ENCODE measurements at places on chromosomes 3 and 15.

GRCh38 chr3:74631351-74632140 is 17.1 kb upstream of the CNTN3 start:
- DNase-seq = no peak

DNA sequence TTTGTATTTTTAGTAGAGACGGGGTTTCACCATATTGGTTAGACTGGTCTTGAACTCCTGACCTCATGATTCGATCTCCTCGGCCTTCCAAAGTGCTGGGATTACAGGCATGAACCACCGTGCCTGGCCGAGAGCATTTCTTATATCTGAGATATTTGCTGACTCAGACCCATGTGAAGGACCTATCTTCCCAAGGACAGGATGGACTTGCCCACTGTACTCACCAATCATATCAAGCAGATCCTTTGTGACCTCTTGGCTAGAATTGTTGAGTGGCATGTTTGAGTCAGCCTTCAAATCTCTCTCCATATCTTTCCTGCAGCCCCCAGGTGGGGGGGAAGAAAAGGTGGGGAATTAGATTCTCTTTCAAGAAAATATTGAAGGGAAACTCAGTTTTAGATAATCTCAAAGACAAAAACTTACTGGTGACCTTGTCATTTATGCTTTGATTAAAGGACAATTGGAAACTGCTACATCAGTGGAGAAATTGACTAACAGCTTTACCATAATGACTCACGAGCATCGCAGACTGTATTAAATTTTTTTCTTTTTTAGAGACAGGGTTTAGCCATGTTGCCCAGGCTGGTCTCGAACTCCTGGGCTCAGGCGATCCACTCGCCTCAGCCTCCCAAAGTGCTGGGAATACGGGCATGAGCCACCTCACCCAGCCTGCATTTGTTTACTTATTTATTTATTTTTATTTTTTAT is 3.1 kb downstream of the C3orf62 start:
- DNase-seq = no peak

DNA sequence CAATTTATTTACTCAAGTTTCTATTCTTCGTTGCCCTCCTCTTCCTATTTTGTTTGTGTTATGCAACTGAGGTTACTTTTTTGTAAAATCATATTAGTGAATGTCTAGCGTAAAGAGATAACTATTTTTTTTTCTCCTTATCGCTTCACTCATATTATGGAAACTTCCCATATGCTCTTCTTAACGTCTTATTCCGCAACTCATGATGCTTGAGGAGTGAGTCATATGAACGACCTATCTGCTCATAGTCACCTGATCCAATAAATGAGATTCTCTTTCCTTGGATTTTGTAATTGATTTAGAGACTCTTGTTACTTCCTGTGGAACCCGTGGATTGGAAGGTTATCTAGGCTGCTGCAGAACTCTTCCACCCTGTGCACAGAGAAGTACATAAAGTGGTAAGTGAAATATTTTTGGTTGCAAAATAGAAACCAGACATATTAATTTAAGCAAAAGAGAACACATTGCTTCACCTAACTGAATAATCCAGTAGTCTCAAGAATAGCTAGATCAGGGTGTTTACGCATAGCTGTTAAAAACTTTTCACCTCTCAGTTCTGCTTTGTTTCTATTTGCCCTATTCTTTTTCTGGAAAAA is 719.3 kb upstream of the SGO1 start:
- DNase-seq = no peak

DNA sequence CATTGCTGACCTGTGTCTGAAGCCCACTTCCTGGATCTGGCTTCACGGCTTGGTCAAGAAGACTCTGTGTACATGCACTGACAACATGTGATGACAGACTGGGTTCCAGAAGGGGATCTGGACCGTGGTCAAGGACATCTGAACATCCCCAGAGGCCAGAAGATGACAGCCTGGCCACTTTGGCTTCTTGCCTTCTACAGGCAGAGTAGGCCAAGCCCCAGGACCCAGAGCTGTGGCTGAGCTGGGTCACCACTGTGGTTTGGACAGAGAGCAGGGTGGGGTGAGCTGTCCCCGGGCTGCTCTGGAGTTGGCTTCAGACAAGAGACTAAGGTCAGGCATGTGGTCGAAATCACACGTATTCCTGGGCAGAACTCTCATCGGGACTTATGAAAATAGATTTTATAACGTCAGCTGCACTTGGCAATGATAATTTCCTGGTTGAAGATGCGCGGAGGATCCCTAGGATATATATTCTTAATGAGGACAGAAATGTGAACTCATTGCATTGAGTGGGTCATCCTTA is 114.1 kb upstream of the FRMD4B start:
- DNase-seq = no peak

DNA sequence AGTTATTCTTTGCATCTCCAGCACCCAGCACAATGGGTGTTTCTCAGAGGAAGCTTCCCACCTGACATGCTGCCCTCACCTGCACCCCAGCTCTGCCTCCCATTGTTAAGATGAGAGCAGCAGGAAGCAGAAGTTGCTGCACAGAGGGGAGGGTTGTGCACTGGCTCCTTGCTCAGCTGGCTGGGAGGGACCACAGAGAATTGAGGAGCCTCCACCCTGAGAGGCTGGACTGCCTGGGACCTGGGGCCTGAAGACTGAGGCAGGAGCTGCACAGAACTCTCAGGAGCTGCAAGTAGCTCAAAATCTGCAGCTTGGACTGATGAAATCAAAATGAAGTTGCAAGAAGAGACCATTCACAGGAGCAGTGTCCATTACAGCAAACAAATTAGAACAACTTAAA is 222.3 kb upstream of the LINGO1 start:
- DNase-seq = no peak

- no peak for DNase-seq
Observed at GRCh38 chr3:133367403-133367802, 32.5 kb upstream of the BFSP2 start.

DNA sequence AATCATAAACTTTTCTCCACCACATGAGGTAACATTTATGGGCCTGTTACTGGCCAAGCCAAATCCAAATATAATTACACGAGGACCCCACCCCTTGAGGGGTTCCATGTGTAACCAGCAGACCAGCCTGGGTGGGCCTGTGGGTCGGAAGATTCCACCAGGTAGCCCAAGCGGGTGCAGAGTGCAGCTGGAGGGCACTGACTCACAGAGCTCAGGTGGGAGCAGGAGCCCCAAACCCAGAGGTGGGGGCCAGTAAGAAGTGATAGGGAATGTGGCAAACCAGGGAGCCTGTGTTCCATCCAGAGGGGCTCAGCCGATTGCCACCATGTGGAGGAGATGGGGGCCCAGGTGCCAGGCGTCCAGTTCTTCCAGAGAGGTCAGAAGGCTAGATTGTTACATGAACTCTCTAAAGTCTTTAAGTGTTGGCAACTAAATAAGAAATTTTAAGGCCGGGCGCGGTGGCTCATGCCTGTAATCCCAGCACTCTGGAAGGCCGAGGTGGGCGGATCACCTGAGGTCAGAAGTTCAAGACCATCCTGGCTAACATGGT is 2.6 kb downstream of the GP9 start:
- no peak for DNase-seq

DNA sequence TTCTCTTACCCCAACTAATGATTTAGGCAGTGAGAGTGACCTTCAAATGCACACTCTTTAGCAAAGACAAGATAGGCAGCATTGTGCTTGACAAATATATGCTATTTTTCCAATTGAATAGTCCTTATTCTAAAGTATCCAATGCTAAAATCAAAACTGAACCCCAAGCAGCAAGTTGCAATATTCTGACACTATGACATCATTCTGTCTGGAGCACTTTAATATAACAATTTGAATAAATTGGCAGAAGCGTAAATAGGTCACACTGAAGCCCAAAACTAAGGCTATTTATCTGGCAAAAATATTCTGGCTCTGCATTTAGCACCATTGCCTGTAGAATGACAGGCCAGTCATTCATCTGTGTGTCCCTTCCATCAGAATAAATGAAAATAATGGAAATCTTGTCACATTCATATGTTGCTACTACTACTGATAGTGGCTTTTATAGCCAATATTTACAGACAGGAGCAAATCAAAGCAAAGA is 2.9 kb downstream of the CBLB start:
- DNase-seq = no peak

DNA sequence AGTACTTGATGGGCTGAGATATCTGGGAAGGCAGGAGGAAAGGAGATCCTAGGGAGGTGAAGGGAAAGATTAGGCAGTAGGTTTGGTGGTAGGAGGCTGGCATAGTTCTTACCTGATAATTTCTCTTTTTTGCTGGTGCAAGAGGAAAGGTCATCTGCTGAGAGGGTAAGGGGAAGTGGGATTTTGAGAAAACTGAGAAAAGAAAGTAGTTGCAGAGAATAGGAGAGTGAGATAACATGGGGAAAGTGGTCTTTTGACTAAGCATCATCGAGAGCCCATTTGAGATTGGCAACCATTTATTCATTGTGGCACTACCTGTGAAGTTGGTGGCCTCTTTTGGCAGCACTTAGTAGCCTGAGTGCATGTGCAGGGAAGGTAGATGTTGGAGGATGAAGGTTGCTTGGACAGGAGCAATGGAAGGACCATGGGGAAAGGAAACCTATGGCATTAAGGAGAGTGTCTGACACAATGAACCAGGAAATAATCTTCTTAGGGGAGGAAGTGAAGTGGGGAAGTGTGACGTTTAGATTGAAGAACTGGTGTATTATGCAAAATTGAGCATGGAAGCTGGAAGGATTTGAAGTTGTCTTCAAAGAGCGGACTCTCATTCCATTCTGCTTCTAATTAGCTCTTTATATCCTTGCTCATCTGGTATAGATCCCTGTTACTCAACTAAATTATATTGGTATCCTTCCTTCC is 21.9 kb upstream of the USP13 start:
- DNase-seq = no peak

- DNase-seq = no peak
Observed at GRCh38 chr3:15979495-15979894, 181.7 kb upstream of the ANKRD28 start.

DNA sequence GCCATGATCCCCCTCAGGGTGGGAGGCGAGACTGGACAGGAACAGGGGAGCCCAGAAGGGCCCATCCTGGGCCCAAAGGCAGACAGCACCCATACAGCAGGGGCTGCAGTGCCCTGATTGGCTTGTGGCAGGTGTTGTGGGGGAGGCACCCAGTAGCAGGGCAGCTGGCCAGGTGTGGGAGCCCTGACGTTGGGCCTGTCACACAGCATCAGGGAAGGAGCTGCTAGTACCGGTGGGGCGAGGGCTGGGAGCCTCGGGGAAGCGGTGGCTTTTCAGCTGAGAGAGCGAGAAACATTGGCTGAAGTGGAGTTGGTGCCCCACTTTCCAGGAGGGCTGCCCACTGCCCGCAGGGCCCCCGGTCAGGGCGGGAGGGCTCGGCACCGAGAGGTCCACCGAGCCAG is 19.7 kb upstream of the CYP11A1 start:
- DNase-seq = no peak

DNA sequence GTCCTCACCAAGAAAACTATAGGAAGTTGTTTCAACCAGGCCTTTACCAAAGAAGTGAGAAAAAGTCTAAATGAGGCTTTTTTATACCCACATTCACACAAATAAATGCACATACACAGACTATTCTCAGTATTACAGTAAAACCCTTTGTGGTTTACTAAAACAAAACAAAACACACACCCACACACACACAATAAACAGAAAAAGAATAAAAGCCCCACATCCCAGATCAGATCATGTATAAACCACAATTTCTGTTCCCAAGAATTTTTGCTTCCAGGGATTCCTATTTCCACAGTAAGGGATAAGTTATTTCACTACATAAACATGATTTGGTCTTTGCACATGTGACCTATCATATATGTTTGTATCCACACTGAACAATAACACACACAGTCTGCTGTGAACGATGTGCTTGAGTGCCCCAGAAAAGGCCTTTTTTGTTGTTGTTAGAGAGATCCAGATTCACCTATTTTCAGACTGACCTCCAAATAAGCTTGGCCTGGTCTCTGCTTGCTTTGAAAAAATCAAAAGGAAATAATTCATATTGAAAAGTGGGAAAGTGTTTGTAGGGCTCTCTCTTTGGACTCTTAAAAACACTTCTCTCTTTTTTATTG is 283.4 kb upstream of the ATP11B start:
- DNase-seq = no peak

DNA sequence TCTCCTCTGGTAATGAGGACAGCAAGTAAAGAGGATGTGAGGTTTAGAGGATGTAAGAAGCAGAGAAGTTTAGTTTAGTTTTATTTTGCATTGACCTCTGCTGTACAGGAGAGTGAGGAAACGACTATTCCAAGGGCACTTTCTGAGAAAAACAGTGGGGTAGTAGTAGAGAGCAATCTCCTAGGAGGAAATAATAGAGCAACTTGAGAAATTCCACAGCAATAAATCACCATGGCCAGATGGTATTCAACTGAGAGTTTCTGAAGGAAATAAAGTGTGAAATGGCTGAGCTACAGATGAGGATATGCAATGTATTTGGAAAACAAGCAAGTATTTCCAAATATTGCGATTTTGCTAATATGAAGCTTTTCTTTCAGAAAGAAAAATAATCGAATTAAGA is 118.9 kb downstream of the DPH6 start:
- DNase-seq = no peak

- DNase-seq = no peak
Observed at GRCh38 chr15:33234020-33234461, 39.5 kb upstream of the FMN1 start.

GRCh38 chr3:151538456-151539393 is 77.9 kb upstream of the IGSF10 start:
- no peak for DNase-seq

DNA sequence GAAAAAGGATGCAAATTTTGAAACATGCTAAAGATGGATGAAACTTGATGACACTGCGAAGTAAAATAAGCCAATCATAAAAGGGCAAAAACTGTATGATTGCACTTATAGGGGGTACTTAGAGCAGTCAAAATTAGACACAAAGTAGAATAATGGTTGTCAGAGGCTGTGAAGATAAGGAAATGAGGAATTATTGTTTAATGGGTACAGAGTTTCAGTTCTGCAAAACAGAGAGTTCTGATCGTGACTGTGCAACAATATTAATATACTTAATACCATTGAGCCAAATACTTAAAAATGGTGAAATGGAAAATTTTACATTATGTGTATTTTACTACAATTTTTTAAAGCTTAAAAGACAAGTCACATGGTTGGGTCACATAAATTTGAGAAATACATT is 35.1 kb downstream of the UBE3A start:
- no peak for DNase-seq

DNA sequence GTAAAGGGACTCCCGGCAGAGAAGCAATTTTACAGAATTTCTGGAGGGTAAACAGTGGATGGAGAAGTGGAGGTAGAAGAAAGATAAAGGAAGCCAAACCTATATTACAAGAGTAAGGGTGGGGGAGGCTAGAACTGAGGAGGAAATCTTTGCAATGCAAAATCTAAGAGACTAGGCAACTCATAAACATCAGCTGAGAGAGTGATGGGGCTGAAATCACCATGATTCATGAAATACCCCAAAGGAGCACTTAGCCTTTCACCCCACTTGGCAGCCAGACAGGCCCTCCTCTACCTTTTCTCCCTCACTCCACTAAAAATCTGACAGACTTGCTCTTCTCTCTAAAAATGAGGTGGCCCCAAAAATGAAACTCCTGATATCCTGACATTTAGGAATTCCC is 19.5 kb upstream of the ZBTB38 start:
- no peak for DNase-seq

DNA sequence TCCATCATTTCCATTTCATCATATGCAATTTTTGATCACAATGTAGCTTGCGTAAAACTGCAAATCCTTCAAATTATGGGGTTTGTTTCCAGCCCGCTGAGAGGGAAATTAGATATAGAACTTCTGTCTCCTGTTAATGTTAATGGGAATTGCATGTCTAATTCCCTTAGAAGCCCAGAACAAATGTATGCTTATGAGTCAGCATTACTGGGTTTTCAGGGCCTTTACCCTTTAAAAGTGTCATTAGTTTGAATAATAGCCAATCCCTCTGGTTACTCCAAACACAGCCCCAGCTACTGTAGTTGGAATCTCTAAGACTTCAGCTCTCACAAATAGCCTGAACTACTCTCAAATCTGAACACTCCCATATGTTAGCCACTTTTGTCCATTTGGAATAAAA is 439.4 kb downstream of the C3orf38 start:
- DNase-seq = no peak

Data from left lobe of liver (tissue), 2 donors.